Central memory CD4-positive, alpha-beta T cell (primary cell): ENCODE measurements at places on chromosomes 5 and 9.
A peak's percentile ranks its signal among the peaks of the same experiment; 100 is the strongest.

GRCh38 chr5:997001-997474, 11.6 kb upstream of the NKD2 start:
- no peak for DNase-seq

GRCh38 chr5:170606941-170607340, 103.1 kb downstream of the KCNIP1 start:
- no peak for DNase-seq

DNA sequence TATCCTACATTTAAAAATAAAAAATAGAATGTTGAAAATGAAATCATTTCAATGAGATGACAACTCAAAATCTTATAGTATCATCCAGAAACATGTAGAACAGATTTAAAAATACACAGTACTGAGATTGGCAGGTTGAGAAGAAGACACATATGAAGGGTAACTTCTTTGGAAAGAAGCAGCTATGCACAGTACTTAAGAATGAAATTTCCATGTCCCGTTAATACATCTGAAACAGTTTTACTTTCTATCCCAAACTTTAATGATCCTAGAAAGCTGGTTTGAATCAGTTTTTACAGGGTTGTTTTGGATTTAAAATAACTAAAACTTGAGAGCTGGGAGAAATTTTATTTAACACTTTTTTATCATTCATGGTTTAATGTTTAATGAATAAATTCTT, 36.0 kb upstream of the ARRDC3 start:
- DNase-seq, result no peak

DNA sequence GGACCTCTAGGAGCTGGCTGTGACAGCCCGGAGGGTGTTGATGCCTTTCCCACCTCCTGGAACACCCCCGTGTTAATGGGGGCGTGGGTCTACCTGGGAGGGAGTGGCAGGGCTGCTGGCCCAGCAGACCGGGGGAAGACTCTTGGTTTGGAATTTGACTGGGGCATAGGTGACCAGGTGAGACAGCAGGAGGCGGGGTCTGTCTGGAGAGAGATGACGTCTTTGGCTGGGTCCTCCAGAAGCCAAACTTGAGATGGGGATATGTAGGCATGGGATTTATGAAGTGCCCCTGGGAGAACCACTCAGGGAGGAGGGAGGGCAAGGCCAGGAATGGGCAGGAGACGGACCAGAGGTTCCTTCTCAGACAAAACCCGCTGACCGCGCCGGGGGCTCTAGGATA, 42.6 kb downstream of the NEK6 start:
- no peak for DNase-seq

DNA sequence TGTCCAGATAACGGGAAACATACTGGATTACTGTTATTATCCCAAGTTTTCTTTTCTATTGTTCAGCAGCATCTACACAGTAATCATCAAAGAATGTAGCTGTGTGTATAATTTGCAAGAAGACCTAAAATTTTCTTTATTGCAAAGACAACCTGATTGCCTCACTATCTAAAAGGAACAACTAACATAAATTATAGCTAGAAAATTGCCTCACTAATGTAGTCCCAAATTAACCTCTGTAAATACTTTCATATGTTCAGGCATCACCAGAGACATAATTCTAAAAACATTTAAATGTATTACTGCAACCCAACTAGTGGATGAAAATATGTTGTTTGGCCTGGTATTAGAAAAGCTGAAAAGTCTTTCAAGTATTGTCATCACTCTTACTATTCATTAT, 275.4 kb downstream of the CDH12 start:
- DNase-seq, result no peak

DNA sequence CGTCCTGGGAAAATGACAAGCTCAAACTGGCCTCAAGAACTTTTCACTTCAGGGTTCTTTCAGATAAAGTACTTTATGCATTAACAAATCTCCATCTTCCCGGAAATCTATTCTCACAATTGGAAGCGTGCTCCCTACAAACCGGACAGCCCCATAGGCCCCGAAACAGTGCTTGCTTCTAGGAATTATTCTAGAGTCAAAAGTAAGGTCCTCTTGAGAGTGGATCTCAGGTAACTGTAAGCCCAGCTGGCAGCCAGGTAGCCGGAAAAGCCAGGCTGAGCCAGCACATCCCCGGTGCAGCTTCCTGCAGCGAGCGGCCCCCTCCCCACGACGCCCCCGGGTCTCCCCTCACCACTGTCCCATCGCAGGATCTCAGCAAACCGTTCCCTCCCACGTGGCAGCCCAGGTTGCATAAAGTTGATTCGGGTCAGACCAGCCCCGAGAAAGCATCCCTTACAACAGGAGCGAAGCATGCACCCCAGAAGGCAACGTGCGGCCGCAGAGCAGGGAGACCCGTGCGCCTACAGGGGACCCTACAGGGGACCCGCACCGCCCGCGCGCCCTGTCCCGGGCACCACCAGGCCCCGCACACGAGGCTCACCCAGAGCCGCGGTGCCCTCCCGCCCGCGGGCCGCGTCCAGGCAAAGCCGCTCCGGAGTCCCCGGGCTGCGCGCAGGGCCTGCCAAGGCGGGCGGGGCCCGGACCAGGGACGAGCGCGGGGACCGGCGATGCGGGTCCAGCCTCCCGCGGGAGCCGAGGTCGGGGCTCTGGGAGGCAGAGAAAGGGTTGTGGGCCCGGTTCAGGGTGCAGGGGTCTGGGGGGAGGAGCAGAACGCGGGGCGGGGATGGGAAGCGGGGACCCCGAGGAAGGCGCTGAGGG, 920 bp downstream of the LPCAT1 start:
- DNase-seq, result no peak

- no peak for DNase-seq
Measured at GRCh38 chr5:108353087-108353486, 28.8 kb downstream of the FBXL17 start.

DNA sequence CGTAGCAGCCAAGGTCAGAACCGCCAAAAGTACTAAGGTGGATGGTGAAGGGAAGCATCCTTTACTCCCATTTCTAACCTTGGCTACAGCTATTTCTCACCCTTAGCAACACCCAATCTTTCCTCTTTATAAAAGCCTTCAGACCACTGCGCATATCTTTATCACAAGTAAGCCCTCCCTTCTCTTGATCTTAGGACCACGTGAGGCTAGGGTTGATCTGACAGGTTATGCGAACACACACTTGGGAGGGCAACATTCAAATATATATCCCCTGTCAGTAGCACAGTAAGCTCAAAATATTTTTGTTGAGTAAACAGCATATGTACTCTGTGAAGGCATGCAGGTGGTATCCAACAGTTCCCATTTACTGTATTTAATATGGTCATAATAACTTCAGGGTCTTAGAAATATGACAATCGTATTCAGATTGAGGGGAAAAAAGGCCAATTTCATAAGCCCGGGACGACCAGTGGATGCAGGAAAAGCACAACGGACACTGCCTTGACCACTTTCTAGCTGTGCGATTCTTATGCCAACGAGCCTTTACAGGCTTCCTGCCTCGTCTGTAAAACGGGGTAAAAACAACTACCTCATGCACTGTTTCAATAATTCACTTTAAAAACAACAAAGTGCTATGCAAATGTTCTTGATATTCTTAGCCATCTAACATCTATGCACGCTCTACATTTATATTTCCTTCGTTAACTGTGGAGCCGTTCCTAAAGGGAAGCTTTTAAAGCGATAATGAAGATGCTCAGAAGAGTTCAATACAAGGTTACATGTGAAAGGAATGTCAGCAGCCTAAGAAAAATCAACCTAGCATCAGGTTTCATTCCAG, 1.3 kb downstream of the ARSB start:
- no peak for DNase-seq

DNA sequence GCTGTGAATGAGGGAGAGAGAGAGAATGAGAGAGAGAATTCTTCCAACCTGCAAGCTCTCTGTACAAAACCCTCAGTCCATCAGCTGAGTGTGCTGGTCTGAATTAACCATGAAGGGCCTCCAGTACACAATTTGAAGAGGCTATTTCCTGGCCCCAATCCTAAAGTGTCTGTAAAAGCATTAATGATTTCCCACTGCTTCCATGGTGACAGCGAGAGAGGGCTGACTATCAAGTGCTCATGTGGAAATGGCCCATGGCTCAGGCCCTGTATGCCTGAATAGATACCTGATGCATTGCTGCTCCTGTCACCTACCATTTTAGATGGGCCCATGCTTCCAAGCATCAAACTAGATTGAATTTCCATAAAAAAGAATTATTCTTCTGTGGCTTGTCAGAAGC, 592.4 kb downstream of the KIF4B start:
- no peak for DNase-seq

GRCh38 chr5:863244-863805, 12.5 kb upstream of the ZDHHC11 start:
- no peak for DNase-seq

- DNase-seq, result no peak
Measured at GRCh38 chr5:96909435-96909834, 26.4 kb upstream of the LNPEP start.

GRCh38 chr5:61321669-61322068, 10.4 kb upstream of the ZSWIM6 start:
- DNase-seq, result no peak

- no peak for DNase-seq
Measured at GRCh38 chr5:39015743-39016586, 58.2 kb downstream of the RICTOR start.

- DNase-seq, result peak; percentile 36
Measured at GRCh38 chr5:76601470-76601869, 21.7 kb downstream of the F2RL2 start.

- DNase-seq, result no peak
Measured at GRCh38 chr5:14193496-14193895, 50.4 kb downstream of the TRIO start.

DNA sequence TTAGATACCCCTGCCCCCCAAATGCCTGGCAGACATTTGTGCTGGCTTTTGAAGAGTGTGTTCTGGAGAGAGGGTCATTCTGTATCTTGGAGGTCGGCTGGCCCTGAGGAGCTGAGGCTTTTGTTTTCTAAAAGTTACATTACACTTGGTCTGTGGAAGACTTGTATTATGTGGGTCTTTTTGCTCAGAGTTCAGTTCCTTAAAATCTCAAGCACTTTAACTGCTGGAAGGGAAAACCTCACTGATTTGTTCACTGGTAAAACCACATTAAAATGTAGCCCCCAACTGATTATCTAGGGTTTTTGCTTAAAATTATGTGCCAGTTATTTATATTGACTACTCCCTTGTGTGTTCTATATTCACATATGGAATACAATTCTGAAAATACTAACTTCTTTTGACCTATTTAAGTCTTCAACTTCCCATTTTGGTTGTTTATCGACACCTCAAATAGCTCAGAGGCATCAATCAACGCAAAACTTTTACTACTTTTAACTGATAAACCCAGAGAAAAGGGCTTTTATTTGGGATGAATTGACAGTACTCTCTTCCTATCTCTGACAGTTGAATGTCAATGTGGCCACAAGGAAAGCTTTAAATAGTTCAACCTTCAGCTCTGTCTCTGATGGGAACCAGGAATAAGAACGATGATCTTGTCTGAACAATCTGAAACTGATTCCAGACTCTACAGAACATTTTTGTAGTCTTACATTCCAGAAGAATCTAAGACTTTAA, 54.0 kb upstream of the MAP3K1 start:
- no peak for DNase-seq

DNA sequence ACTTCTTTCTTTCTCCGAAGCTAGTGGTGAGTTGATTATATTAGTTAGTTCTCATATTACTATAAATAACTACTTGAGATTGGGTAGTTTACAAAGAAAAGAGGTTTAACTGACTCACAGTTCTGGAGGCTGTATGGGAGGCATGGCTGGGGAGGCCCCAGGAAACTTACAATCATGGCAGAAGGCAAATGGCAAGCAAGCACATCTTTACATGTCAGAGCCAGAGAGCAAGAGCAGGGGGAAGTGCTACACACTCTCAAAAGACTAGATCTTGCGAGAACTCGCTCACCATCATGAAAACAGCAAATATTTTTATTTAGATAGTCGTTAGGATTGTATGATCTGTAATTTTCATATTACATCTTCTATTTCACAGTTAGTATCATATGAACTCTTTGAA, 711.2 kb downstream of the PTPRD start:
- no peak for DNase-seq

DNA sequence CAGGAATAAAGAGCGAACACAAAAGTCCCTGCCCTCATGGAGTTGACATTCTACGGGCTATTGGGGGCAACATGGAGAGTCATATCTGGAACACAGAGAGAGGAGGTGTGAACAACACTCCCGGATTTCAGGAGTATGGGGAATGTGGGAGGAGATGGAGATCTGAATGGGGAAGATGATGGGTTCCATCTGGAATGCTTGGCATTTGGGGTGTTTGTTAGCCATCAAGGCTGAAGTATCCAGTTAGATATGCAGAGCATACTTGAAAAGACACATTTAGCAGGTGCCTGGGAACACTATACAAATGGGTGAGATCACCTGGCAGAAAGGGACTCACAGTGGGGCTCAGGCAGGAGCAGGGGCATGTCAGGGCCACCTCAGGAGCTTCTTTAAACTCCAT, 61.1 kb downstream of the EGFLAM start:
- no peak for DNase-seq

DNA sequence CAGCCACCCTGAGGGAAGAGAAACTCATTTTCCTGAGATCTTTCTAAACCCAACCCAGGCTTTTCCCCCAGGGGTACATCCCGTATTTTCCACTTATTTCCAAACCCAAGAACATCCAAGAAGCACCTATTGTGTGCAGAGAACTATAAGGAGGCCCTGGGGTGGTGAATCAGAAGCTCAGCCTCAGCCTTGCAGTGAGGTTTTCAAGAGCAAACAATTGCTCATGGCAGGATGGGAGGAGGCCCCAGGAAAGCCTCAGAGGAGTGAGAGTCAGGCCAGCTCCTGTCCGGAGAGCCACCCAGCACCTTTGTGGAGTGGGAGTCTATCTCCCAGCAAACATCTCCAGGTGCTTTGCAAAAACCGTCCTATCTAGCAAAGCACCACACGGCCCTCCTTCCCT, 19.2 kb downstream of the NIPAL4 start:
- DNase-seq, result no peak

DNA sequence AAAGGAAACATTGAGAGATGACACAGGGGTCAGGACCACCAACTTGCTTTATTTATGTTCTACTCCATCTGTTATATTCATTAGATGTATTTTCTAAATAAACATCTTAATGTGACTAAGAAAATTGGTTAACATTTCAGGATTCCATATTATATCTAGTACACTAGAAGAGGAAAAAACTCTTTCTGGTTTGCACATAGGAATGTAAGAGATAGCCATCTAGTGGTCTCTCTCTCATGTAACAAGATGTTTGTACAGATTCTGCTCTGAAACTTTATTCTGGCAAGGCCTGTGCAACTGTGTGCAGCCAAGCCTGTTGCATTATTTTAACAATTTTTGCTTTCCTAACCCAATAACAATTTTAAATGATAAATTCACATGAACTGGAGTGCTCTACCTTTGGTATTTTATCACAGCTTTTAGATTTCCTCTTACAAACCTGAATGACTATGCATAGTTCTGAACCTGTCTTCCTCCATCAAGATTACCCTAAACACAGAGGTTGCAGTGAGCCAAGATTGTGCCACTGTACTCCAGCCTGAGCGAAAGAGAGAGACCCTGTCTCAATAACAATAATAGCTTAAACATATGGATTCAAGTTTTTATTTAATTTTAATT, 148.2 kb downstream of the GIN1 start:
- DNase-seq, result no peak

DNA sequence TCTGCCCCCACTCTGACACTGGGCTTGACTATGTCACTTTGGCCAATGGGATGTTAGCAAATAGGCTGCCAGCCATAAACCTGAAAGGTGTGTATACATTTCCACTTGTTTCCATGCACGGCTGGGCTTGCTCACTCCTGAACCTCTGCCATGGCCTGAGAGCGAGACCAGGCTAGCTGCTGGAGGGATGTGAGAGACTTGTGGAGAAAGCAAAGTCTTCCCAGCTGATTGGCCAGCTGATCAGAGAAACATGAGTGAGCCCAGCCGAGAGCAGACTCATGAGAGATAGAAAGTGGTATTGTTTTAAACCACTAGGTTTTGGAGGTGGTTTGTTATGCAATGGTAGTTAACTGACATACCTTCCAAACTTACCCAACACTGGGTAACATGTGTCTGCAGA, 13.9 kb downstream of the FAM193B start:
- DNase-seq, result no peak
